Forelimb muscle (tissue), 1 donor: ENCODE measurements at places on chromosomes 5 and 9. TPM values are rescaled to one million over a fixed set of nuclear protein-coding genes. Genes with fewer than 3 reads are reported as not detected.
A peak's percentile ranks its signal among the peaks of the same experiment; 100 is the strongest.

DNA sequence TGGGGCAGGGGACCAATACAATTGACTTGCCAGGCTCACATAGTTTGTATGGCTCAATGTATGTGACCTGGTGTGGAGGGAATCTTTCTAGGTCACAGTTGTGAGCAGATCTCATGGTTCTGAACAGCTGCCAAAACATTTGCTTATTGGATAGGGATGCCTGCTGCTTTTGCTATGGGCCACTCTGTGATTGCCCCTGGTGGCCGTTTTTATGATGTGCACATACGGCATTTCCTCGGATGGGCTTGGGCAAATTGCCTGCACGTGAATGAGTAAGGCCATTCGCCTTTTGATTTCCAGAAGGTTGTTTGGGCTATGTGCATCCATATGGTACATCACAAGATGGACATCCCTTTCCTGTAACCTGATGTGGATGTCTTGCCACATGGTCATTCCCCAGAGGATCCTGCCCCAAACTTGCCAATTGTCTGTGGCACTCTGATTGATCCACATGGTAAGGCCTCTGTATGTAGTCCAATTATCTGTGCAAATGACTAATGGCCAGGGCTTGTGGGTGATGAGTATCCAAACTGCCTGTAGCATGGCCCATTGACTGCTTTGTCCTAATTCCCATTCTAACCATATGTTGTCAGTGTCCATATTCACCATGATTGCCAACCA is 10.7 kb upstream of the SLC22A4 start:
- no peak for DNase-seq

Gene TMC1
- 0.59 TPM for polyA plus RNA-seq

DNA sequence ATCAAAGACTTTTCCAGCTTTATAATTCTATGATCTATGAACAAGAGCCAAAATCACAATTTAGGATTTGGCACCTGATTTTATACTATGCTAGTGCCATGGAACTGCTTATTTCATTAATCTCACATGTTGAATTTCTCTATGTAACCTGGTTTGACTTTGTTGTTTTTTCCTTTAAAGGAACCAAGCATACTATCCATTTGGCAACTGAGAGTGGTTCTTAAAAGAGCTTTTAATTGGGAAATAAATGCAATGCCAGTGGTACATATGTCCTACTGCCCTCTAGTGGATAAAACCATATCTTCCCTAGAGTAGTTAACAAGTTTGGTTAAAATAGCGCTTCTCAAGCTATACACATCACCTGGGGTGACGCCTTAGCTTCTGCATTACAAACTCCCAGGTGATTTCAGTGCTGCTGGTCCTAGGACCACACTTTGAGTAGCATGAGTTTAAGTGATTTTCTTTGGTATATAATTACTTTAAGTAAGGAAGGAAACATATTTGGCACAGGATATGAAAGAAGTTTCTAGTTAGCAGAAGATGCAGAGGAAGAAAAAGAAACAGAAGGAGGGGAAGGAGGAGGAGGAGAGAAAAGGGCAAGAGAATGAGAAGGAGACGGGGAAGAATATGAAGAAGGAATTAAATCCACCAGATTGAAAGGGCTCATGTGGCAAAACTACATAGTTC is 56.8 kb downstream of the FGF10 start:
- no peak for DNase-seq

- no peak for DNase-seq
Measured at GRCh38 chr9:13221741-13222140, 57.8 kb downstream of the MPDZ start.

DNA sequence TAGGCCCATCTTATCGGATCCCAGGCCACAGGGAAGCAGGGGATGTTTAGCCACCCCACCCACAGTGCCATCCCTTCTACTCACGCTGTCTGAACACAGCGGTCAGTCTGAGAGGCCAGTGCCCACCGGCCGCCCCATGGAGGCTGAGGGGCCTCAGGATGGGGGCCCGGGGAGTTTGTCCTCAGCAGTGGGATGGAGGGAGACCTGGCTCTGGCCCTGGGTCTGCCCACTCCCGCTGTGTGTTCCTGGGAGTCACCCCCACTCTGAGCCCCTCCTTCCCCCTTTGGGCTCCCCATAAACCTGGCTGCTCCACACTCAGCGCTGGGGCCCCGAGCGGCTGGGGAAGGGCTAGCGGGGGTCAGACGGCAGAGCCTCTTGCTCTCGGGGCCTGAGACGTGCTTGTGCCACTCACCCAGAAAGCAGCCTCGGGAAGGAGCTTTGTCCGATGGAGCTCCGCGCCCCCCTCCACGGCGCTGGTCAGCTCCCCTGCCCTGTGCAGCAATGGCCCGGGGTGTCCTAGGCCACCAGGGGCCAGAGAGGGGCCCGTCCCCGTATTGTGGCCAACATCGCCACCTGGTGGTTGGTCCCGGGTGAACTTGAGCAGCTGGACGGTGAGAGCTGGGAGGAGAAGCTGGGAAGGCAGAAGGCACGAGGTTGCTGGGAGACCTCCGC is 10.9 kb upstream of the LAMC3 start:
- DNase-seq: no peak

Gene PCDHB4
- polyA plus RNA-seq: 3.1 TPM

DNA sequence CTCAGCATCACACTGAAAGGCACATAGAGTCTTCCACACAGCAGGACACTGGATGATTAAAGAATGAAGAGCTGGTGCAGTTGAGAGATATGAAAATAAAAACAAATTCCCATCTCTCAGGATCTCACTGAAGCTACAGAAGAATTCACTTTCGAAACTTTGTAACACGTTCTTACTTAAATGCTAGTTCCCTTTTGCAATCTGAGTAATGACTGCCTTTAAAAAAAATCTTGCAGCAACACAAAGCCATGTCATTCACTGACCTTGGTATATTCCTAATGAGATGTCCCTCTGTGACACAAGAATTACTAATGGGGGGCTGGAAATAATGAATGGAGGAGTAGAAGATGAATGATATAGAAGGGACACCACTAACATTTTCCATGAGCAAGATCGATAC is 201.8 kb downstream of the GLIS3 start:
- no peak for DNase-seq

DNA sequence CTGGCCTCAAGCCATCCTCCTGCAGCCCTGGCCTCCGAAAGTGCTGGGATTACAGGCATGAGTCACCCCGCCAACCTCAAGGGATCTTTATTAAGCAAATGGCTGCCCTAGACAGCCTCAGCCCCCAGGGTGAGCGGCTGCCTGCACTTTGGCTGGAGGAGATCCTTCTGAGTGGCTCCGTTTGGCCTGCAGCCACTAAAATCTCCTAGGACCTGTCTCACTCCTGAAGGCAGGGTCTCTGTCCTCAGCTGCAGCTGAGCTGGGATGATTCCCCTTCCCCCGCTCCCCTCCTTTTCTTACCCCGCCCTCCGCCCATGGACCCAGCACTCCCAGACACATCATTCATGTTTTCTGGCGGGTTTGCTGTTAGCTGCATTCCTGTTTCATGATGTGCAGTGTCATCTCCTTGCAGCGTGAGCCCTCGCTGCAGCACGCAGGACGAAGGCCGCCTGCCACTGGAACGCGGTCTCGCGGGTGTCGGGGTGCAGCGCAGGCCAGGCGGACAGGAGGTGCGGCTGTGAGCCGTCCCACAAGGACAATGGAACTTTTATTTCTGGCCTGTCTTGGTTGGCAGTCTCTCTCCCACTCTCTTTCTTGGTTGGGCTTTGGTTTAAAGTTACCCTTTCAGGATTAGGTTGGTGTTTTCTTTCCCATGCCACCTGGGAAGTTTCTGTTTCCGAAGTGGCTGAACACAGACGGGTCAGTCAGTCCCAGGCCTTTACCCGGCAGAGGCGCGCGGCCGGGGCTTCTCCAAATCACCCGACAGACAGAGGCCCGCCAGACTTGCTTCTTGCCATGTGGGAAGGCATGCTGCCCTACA is 137.1 kb downstream of the FOXD1 start:
- DNase-seq: peak; percentile 16

DNA sequence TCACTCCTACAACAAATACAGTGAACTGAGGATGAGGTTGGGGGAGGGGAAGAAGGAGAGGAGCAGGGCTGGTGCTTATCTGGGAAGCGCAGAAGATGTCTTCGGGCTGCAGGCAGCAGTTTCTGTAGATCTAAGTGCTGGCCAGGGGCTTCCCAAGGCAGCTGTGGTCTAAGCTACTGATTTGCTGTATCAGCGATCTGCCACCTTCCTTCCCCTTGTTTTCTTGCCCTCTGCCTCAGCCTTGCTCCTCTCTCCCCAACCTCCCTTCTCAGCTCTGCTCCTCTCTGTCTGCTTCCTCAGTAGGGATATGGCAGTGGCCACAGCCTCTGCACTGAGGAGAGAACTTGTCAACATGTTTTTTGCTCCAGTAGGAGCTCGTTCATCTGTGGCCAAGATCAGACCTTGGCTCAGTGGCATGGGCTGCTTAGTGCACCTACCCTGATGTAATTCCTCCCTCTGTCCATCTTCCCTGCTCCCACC is 42.8 kb upstream of the IL6ST start:
- DNase-seq: no peak

DNA sequence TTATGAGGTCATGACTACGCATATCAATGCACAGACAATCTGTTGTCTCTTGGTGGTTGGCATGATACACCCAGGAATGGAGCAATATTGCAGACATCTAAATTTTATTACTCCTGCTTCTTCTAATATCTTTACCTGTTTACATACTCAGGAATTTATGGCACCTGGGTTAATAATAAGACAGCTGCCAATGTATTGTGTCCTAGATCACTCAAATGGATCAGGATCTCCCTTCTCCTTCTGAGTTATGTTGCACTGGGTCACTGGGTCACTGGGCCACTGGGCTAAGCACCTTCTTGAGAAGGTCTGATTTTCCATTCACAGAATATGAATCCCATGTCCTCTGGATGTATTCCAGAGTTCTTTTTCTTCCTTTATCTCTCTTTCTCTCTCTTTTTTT is 41.8 kb downstream of the CCL28 start:
- no peak for DNase-seq

- DNase-seq: no peak
Measured at GRCh38 chr5:159324102-159324755, 6.1 kb downstream of the IL12B start.

Gene ACER2
- polyA plus RNA-seq: 0.99 TPM

GRCh38 chr5:68771732-68772131 is 322.1 kb upstream of the SLC30A5 start:
- no peak for DNase-seq

Gene DMRT3
- polyA plus RNA-seq: 0.38 TPM

DNA sequence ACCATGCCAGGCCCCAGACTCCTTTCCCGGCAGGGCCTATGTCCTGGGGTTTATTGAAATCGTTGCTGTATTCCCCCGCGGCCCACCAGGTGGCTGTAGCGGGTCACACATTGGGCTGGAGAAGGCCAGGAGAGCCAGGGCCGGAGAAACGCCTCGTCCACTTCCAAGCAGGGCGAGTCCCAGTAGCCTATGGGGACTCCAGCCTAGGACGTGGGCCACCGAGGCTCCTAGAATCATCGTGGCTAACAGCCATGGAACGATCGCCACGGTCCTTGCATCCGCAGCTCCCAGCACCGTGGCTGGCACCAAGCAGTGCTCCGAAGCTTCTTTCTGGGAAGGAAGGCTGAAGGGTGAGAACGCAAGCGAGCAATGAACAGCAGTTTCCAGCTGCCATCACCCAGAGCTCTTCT is 87.7 kb downstream of the ENTREP1 start:
- no peak for DNase-seq

- no peak for DNase-seq
Measured at GRCh38 chr9:106284296-106284695, 578.7 kb upstream of the ZNF462 start.

Gene MAMDC2
- polyA plus RNA-seq: 6.9 TPM

Gene LEAP2
- 2.2 TPM for polyA plus RNA-seq

- no peak for DNase-seq
Measured at GRCh38 chr5:79086116-79086515, 16.5 kb downstream of the BHMT2 start.

DNA sequence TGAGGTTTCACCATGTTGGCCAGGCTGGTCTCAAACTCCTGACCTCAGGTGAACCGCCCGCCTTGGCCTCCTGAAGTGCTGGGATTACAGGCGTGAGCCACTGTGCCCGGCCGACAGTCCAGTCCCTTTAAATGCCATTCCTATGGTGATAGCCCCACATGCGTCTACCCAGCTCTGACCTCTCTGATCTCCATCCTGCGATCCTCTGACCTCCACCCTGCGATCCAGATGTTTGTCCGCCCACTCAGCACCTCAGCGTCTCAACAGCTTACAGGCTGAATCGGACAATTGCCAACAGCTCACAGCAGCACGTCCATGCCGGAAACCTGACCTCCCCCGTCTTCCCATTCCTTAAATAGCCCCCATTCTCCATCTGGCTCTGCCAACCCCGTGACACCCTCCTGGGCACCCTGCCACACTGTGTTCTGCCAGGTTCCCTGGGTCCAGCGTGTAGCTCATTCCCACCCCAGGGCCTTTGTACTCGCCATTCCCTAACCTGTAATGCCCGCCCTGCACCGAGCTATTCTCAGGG is 44.0 kb upstream of the RNU6ATAC start:
- DNase-seq: no peak

- no peak for DNase-seq
Measured at GRCh38 chr5:138448481-138449398, 9.9 kb downstream of the REEP2 start.

Gene NR3C1
- polyA plus RNA-seq: 57.3 TPM

DNA sequence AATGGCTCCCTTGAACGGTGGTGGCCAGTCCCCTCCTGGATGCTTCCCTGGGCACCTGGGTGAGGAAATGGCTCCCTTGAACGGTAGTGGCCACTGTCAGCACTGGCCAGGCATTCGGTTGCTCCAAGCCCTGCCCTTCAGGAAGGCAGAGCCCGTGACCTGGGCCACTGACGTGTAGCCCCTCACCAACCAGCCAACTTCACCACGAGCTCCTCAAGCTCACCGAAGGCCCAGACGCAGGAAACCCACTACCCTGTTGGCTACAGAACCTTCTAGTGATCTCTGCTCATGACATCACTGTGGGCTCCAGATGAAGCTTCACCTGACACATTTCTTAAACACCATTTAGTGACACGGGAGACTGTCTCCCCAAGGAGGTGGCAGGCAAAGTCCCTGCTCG is 9.2 kb downstream of the SLC6A3 start:
- no peak for DNase-seq

Gene GGTA1
- 9.1 TPM for polyA plus RNA-seq

DNA sequence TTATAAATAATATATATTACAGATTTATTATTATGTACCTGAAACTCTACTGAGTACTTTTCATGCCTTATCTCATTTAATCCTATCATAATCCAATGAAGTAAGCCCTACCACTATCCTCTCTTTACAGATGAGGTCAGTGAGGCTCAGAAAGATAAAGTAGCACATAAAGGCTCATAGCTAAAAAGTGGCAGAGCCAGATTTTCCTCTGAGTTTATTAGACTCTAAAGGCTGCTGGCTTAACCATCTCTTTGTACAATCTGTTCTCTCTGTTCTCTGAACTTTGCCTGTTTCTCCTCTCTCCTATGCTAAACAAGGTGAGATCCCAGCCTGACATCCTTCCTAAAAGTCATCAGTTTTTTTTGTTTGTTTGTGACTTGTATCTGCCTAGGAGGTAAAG is 311.2 kb downstream of the KCTD16 start:
- DNase-seq: no peak

GRCh38 chr9:2955575-2955974 is 111.7 kb upstream of the PUM3 start:
- no peak for DNase-seq

Gene PRPF4
- 16.6 TPM for polyA plus RNA-seq

GRCh38 chr9:110509792-110510191 is 69.7 kb downstream of the SVEP1 start:
- DNase-seq: no peak
